ENCODE measurements at places on chromosomes 3 and 15. TPM values are rescaled to one million over a fixed set of nuclear protein-coding genes. Genes with fewer than 3 reads are reported as not detected.

DNA sequence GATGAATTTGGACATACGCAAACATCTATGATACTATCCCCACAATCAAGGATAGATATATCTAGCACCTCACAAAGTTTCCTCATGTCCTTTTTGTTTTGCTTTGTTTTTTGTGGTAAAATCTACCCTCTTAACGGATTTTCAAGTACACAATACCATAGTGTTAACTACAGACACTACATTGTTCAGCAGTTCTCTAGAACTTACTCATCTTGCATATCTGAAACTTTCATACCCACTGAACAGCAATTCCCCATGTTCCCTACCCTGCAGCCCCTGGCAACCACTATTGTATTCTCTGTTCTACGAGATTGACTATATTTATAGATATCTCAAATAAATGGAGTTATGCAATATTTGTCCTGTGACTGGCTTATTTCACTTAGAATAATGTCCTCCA, 58.1 kb upstream of the TJP1 start:
- DNase-seq: no peak

GRCh38 chr15:69253156-69253555, 45.6 kb upstream of the PAQR5 start:
- DNase-seq: peak; percentile 15

DNA sequence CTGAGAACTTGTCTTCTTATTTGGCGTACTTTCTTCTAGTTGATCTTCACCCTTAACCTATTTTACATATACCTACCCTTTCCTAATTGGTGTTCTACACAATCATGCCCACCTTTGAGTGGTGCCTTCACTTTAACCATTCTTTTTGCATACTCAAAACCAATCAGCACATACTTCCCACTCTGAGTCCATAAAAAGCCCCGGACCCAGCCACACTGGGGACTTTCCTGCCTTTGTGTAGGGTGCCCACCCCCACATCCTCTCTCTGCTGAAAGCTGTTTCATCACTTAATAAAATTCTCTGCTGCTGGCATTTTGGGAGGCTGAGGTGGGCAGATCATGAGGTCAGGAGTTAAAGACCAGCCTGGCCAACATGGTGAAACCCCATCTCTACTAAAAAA, 15.9 kb upstream of the CHST2 start:
- DNase-seq: no peak

DNA sequence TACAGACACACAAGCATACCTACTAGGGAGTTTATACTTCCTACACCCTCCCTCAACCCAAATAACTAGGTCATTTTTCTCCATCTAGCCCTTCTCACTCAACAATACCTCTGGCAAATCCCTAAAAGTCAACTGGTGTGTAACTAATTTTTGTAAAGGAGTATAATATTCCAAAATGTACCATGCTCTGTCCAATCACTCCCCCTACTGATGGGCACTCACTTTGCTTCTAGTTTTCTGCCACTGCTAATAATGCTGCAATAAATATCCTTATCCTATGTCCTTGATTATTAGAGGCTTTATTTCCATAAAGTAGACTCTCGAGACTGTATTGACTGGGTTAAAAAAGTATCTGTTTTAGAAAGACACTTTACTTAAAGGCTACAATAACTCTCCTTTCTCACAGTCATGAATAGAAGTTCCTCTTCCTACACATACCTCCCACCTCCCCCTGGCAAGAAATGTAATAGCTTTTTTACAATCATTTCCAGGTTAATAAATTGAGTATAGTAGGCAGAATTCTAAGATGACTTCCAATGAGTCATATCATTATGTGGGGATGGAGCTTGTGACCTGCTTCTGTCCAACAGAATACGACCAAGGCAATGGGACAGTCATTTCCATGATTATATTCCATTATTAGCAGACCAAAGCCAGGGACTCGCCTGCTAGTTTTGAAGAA, 30.0 kb downstream of the SHQ1 start:
- DNase-seq: no peak

- no peak for DNase-seq
Observed at GRCh38 chr3:191290311-191291025, 38.7 kb upstream of the CCDC50 start.

- no peak for DNase-seq
Observed at GRCh38 chr3:15958692-15959433, 161.1 kb upstream of the ANKRD28 start.

- DNase-seq: no peak
Observed at GRCh38 chr3:124281453-124282316, 289.8 kb upstream of the ROPN1 start.

- no peak for DNase-seq
Observed at GRCh38 chr3:17585394-17586325, 156.8 kb downstream of the TBC1D5 start.

DNA sequence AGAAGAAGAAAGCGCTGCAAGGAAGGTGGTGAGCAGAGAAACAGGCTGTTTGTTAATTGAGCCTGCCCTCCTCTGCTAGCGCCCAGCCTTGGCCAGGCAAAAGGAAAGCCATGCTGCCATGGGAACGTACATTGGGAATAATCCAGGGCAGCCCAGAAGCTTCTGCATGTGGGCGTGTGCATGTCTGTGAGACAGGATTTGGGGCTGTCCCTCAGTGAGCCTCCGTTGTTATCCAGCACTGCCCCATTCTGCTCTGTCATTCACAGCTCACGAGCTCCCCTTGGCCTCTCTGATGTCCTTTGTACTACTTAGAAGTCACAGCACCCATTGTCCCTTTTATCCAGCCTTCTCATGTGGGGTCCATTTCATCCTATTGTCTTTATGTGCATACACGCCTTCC, 239.1 kb upstream of the ROPN1 start:
- DNase-seq: no peak

DNA sequence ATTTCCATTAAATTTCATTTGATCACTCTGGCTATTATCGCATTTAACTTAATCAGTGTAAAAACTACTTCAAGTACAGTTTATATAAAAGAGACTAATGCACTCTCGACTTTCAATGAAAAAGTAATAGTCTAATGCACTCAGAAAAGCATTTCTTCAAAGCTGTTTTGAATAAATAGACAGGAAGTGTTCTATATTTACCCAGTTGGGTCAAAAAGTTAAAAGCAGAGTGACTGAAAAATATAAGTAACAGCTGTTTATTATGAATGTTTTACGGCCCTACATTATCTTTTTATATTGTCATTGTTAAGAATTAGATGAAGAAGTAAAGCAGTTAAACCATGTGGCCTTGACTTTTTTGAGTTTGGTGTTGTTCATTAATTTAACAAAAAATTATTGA, 391.8 kb downstream of the ZPLD1 start:
- no peak for DNase-seq

DNA sequence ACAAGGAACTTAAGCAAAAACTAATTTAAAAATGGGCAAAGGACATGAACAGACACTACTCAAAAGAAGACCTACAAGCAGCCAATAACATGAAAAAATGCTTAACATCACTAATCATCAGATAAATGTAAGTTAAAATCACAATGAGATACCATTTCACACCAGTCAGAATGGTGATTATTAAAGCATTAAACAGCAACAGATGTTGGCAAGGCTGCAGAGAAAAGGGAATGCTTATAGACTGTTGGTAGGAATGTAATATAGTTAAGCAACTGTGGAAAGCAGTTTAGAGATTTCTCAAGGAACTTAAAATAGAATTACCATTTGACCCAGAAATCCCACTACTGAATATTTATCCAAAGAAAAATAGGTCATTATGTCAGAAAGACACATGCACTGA, 482.2 kb downstream of the SQOR start:
- DNase-seq: no peak

DNA sequence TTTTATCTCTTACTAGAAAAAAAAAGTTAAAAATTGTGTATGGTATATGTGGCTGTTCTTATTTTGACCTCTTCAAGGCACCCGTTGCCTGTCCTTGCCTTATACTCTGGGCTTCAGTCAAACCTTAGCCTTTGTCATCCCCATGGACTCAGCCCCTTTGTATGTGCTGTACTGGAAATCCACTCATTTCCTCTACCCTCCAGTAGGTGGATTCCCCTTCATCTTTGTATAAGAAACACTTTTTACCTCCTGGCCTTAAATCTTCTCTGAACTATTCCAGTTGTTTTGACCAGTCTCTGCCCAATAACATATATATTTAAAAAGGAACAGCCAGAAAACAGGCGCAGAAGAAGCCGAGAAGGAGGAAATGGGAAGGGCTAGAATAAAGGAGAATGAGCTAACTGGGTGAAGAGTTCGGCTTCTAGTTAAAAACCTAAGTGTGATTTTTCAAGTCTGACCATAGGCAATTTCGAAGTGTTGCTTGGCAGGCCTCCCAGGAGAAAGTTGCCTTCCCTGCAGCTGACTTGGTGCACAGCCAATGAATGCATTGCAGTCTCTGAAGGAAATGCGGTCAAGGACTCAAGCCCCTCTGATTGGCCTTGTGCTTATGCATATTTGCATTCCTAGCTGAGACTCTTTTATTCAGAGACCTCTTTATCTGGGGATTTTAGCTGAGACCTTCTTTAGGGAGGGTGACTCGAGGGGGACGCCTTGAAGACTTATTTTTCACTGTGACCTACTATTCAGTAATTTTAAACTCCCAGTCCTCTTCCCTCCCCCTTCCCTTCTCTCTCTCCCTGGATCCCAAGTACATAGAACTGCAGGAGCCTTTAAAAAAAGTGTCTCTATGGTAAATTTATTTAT, 277.4 kb downstream of the ROBO1 start:
- DNase-seq: peak; percentile 68

GRCh38 chr3:23161896-23162570, 41.1 kb upstream of the UBE2E2 start:
- no peak for DNase-seq

DNA sequence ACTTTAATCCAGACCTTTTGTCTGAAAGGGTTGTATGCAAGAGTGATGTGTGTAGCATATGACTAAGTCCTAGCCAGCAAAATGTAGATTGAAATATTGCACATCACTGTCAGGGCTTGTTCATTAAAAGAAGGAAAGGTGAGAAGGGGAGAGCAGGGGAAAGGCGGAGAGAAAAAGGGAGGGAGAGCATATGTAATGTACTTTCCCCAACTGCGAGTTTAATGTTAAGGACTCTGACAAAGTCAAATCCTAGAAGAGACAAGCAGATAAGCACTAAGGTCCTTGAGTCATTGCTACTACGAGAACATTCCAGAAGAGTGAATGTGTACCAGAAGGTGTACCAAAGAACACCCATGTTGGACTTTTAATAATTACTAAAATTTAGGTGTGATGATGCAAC, 1336.7 kb downstream of the NSUN3 start:
- DNase-seq: no peak

DNA sequence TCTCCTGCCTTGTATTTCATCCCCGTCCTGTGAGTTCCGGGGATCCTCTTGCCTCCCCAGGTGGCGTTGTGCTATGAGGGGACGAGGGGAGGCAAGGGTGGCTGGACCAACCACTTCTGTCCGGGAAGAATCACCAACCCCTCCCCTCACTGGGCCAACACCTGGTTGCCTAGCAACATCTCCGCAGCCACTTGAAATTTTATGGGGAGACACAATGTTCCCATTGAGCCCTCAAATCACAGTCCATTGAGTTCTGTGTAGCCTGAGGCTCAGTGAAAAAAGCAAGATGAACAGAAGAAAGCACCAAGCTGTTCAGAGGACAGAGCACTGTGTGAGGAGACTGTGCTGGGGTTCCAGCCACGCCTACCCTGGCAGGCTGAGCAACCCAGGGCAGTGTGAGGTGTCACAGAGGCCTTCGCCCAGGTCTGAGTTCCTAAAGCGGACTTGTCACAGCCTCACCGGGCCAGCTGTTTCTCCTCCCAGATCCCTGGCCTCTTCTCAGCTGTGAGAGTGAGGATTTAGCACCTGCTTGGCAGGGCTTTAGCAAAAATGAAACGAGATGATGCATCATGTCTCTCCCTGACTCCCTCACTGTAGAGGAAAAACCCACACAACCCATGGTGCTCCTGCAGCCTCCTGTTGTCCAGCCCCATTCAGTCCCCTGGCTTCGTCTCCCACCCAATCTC, 76.8 kb downstream of the ATP2B2 start:
- no peak for DNase-seq

GRCh38 chr3:14991818-14992612, 44.6 kb downstream of the NR2C2 start:
- no peak for DNase-seq

DNA sequence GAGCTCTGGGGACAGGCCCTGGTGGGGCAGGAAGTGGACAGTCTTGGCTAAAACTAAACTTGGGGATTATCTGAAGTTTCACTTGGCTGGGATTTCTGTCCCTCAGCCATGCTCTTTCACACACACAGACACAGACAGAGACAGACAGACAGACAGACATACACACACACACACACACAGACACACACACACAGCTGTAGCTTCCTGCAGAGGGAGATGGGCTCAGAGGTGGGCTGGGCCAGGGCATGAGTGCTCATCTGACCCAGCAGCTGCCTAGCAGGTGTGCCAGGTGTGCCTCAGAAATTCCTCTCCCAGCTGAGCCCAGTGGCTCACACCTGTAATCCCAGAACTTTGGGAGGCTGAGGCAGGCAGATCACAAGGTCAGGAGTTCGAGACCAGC, 3.3 kb downstream of the RHOV start:
- no peak for DNase-seq

DNA sequence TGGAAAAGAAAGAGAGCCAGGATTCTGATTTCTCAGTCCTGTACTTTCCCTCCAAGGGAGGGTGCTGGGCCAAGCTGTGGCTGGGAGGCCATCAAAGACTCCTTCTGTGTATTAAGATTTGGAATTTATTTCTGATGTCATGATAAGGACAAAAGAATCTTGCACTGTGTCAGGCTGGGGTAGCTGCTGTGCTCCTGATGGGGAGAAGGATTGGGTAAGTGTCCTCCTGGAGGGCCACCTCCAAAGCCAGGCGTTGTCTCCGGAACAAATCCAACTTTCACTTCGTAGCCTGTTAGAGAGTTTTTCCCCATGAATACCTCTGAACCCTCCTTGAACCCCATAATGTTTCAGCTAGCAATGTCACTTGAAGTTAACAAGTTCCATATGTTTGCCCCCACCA, 29.9 kb downstream of the CLDN11 start:
- no peak for DNase-seq

- DNase-seq: no peak
Observed at GRCh38 chr3:10635446-10636076, 130.2 kb upstream of the ATP2B2 start.

- no peak for DNase-seq
Observed at GRCh38 chr3:129663045-129663446, 56.6 kb upstream of the PLXND1 start.

- DNase-seq: no peak
Observed at GRCh38 chr3:30890907-30891306, 3.6 kb downstream of the GADL1 start.

GRCh38 chr15:40847223-40847961, 3.5 kb downstream of the SPINT1 start:
- DNase-seq: peak; percentile 44

Gene ZIC4
- polyA plus RNA-seq: not detected

Gene MESP2
- not detected for polyA plus RNA-seq

Gene KLF15
- 70.6 TPM for polyA plus RNA-seq

Gene GMNC
- polyA plus RNA-seq: 0.04 TPM

Gene LNP1
- polyA plus RNA-seq: 1.4 TPM

Gene XYLB
- polyA plus RNA-seq: 0.42 TPM

Gene AGBL1
- not detected for polyA plus RNA-seq
